ENCODE measurements at places on chromosomes 12 and 14. TPM values are rescaled to one million over a fixed set of nuclear protein-coding genes. Genes with fewer than 3 reads are reported as not detected.

DNA sequence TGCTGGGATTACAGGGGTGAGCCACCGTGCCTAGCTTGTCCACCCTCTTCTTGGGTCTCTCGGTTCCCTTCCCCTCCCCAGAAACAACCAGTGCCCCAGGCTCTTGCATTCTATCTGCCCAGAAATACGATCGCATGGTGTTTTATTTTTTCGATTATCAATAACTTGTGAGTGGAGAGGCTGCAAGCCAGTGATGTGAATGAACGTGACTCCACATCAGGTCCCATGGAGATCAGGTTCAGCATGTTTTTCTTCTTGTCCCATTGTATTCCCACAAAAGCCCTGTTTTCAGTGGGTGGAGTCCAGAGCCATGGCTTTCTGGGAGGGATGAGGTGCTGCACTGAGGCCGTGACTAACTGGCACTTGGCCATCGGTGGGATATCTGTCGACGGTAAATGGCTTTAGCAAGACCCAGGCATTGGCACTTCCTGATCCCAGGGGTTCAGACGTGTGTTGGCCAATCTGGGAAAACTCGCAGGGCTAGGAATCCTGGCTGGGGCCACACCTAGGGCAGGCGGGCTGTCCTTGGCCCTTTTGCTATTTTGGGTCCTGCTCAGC, 12.7 kb upstream of the HNF1A start:
- no peak for DNase-seq
- peaks cover 14% of the 10 kb centered on the region for H3K27me3 ChIP-seq
- peaks cover 9% of the 10 kb centered on the region for H3K4me1 ChIP-seq
- H3K36me3 ChIP-seq, result no peaks in the 10 kb centered on the region
- no peak overlapping the region for H3K4me3 ChIP-seq

P2RX2 gene
- total RNA-seq, result not detected

DNA sequence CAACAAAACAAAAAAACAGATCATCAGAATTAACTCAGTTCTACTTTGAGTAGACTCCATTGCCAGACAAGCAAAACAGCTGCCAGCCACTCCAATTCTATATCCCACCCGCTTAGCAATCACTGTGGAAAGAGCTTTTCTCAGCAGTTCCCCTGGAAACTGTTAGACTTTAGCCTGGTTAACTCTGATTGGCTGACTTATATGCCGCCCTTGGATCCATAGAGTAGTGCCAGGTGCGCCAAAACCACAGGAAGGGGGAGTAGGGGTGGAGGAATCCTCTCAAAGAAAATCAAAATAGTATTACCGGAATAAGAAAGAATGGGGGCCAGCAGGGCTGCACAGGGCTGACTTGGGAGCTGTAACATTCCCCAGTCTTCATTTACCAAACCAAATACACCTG, 5.4 kb upstream of the EML5 start:
- peaks cover 23% of the 10 kb centered on the region for H3K4me1 ChIP-seq
- H3K27ac ChIP-seq, result no peak overlapping the region
- H3K27me3 ChIP-seq, result no peaks in the 10 kb centered on the region
- H3K36me3 ChIP-seq, result peaks cover 5% of the 10 kb centered on the region
- H3K4me3 ChIP-seq, result no peak overlapping the region

NKX2-8 gene
- total RNA-seq, result not detected

ANO4 gene
- not detected for total RNA-seq

Measured in HFFc6 (cell line).